ENCODE measurements at places on chromosomes 5 and 9. TPM values are rescaled to one million over a fixed set of nuclear protein-coding genes. Genes with fewer than 3 reads are reported as not detected.

Gene SNAPC4
- total RNA-seq: 13.5 TPM

Gene PDE6A
- total RNA-seq: not detected

Gene STPG3
- not detected for total RNA-seq

Gene EGFL7
- total RNA-seq: 945 TPM

Gene WNK2
- 0.82 TPM for total RNA-seq
